ENCODE measurements at places on chromosomes 7 and 10.

DNA sequence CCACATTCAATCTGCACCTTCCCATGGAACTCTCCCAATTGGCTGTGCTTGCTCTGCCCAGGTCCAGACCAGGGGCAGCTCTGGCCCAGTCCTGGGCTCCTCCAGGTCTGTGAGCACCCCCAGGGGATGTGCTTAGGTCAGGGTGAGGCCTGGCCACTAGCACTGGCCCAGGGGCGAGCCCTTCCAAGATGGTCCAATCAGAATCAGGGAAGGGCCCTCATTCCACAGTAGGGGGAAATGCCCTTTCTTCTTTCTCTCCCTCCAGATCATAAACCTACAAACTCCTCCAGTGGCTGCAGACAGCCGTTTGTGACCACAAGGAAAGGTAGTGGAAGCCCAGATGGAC lies 157.0 kb downstream of the PRKAG2 start:
- no peak for DNase-seq

DNA sequence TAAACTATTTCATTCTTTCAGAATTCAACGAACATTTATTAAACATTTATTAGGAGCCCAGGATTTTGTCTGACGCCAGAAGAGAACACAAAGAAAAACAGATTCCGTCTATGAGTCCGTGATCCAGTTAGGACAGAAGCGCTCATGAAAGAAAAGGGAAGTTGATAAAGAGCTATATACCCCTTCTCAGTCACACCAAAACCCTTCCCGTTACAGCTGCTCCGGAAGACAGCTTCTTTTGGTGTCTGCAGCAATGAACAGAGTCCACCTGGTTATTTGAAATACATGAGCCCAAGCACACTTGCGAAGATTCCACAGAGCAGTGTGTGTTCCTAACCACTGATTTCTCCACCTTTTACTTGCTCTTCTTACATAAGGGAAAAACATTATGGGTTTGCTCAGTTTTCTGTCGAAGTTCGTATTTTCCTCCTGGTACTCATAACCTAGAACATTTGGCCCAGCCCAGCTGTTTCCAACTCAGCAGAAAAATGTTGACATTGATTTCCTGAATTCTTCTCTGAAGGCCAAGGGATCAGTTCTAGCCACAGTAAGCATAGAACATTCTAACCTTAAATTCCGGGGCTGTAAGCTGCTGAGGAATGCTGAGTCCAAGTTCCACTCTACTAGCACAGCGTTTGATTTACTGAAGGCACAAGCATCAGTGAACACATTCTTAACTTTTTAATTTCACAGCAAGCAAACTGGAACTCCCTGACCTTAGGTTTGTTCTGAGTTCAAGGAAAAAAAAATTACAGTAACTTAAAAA lies 206.5 kb downstream of the SORCS1 start:
- no peak for DNase-seq

DNA sequence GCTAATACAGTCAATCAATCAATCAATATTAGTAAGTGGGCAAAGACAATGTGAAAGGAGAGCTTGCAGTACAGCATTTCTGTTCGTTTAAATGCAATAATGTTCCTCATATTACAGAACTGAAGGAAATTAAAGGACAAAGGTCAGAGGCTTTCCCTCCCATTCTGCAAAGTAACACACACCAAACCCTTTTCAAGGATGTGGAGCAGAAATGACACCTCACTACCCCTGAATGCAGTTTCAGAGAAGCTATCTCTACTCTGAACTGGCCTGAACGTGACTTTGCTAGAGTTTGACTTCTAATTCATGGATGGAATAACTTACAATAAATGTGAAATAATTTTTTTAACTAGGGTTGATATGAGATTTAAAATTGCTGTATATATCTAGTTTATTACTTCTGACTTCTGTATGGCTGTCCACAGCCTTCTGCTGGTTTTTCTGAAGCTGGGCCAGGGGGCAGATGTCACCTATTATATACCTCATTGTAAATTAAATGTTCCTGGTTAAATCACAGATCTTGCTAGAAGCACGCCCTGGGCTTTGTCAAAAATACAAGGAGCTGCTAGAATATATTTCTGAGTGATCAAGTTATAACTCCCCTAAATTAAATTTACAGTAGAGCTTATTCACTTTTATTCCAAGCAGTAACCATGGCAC lies 156.9 kb upstream of the C7orf33 start:
- DNase-seq: no peak

DNA sequence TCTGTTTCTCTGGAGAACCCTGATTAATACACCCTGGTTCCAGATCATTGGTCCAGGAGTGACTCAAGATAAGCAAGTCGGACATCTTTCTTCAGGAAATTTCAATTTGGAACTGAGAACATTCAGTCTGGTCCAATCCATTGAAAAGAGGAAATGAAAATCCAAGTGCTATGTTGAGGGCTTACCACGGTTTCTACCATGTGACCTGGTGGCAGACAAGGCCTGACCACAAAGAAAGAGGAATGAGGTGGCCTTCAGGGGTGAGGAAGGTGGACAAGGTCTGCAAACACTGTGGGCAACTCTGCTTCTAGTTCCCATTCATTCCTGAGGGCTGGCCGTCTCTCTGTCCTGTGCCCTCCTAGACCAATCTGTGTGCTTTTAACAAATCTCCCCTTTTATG lies 149.2 kb upstream of the GHITM start:
- no peak for DNase-seq

DNA sequence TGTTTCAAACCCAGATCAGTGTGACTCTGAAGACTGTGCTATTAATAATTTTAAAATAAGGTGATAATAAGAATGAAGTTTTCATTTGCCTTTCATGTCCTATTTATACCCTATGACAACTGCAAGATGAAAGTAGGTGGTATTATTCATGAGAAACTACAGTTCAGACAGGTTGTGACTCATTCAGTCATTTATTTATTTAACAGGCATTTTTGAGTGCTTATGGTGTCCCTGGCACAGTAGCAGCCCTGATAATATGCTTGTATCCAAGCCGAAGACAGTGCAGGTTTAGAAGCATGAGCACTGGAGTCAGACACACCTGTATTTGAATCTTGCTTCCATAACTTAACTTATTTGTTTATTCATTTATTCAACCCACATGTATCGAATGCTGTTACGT lies 87.1 kb downstream of the FZD1 start:
- no peak for DNase-seq

- no peak for DNase-seq
These were observed 62.0 kb downstream of the SKIDA1 start for GRCh38 chr10:21463436-21463835.

- no peak for DNase-seq
These were observed 205.5 kb upstream of the AOAH start for GRCh38 chr7:36929791-36930190.

DNA sequence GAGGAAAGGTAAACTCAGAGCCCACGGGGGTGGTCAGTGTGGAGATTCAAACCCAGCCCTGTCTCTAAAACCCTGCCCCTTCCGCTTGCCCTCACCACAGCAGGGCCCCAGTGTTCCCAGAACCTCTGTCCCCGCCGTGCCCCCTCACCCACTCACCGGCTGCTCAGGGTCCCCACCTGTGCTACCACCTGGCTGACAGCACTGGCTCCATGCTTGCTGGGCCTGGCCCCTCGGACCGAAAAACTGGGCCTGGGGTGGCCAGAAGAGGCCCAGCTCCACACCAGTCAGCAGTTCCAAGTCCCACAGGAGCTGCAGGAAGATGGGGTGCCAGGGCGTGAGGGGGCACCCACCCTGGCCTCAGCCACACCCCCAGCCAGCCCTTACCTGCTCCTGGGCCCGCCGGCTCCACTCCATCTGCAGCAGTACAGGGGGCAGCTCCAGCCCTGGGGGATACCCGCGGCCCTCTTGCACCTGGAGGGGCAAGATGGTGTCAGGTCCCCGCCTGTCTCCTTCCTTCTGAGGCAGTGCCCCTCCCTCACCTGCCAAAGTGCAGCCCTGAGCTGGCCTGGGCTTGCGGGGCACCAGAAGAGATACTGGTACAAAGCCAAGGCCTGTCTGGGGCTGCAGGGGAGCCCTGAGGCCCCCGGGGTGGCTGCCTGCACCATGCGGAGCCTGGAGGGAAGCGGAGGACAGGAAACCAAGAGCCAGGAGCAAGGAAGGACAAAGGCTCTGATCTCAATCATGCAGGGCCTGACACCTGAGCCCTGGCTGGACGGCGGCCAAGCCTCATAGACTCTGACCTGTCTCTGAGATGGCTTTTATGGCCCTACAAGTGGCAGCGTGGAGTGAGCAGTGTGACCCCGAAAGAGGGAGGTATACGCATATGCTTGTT lies 11.7 kb downstream of the ATP6V1F start:
- no peak for DNase-seq

DNA sequence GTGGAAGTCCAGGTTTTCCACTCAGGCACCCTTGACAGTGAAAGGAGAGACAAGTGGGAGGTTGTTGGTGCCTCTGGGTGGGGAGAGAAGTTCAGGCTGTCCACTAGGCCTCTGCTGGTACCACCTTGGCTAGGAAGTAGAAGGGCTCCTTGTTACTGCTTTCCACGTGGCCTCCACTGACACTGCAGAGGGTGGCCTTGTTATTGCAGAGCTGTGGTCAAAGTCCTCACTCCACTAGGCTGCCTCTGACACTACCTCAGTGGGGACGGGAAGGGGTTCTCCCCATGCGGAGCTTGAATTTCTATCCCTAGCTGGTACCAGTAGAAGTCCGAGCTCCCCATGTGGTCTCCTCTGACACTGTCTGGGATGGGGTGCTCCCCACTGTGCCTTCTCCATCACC lies 14.9 kb upstream of the STOX1 start:
- no peak for DNase-seq

DNA sequence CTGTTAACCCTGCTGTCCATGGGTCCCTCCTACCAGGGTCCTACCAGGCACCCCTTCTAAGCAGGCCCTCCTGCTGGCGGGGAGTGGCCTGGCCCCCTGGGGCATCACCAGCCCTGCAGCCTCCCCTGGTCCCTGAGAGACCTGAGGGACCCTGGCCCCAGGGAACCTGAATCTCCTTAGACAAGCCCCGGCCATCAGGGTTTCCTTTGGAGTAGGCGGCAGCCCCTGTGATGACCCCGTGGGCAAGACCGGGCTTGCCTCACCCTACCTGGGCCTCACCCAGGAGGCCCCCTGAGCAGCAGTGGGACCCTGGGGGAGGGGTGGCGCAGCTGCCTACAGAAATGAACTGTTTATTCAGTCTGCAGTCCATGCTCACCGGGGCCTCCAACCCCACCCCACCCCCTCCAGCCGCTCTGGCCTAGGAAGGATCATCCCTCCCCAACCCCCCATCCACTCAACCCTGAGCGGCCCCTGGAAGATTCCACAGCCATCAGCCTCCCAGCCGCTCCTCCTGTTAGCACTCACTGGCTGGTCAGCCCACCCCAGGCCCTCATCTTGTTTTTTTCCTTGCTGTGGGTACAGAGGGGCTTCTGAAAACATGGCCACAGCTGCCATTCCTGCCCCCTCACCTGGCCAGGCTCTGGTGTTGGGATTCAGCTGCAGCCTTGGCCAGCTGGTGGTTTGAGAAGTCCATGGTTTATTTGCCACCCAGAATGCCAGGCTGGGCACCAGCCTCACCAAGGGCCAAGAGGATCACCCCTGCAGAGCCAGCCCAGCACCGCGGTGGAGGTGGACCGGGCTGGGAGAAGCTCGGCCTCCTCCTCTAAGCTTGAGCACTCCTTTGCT lies 34.8 kb upstream of the CHST15 start:
- no peak for DNase-seq

- no peak for DNase-seq
These were observed 17.7 kb upstream of the SLC35B4 start for GRCh38 chr7:134334408-134334807.

- no peak for DNase-seq
These were observed 145.3 kb upstream of the FAM3C start for GRCh38 chr7:121541457-121541856.

DNA sequence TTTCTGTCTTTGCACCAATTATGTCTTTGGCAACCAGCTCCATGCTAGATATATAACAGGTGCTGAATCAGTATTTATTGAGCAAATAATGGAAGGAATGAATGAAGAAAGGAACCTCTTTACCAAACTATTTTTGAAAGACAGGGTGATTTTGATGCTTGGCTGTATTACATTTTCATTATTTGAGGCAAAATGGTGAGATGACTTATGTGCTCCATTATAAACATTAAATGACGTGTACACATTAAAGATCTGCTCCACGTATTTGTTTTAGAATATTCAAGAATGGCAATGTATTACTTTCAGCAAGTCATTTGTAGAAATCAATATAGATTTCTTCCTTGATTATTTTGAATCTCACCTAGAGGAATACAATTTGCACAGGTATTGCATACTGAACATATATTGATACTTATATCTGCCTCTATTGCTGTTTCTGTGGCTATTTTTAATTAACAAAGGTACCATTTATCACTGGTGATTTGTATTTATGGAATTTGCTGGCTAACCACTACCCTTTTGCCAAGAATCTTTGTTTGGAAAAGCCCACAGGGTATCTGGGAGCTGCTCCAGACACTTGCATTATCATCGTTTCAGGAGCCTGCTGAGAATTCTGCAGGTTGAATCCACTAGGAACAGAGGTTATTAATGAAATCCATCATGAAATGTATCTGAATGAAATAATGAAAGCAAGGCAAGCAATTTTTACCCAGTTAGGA lies 92.2 kb downstream of the SEMA3C start:
- no peak for DNase-seq

DNA sequence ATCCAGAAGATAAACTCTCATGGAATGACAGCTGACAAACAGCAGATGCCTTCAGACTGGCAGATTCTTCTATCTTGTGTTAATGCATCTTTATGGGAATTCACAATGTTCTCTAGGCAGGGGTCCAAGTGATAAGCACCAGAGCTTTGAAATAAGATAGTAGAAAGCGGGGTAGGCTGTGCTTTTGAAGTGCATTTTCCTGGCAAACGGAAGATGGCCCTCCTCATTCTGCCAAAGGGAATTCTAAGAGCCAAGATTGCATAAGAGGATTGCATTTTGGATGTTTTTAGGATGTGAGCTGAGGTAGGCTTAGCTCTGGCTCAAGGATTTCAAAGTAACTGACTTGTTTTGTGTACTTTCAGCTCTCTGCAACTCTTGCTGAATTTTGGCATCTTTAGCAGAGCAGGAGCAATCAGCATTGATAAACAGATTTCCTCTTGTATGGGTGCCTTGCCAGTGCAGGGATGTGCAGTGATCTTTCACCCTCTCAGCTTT lies 298.5 kb upstream of the KLF6 start:
- DNase-seq: no peak

- DNase-seq: no peak
These were observed 209.7 kb upstream of the TMEM196 start for GRCh38 chr7:19982841-19983835.

DNA sequence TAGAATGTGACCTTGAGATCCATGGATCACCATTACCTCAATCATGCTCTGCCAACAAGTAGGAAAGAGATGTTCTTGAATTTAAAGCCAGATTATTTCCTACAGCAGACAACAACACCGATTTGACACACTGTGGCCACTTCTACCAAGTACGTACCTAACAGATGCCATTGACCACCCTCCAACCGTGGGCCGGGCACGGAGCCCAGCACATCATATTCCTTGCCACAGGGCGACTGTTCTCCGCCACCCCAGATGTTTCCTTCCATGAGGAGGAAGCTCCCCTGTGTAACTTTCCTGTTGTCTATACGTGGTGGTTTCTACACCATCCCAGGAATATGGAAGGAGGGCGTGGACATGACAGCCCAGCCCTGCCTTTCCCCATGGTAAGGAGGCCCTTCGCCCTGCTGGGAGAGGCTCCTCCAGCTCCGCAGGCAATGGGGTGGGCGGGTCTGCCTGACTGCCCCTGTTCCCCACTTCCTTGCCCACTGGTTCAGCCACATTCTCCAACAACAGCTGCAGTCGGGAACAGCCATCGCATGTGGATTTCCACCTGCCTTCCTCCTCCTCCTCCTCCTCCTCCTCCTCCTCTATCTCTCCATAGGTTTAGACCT lies 7.2 kb downstream of the CHST15 start:
- DNase-seq: no peak

GRCh38 chr7:154960063-154960790 lies 42.7 kb downstream of the PAXIP1 start:
- no peak for DNase-seq

Measured in stimulated activated CD4-positive, alpha-beta T cell treated with anti-CD3 and anti-CD28 coated beads, Interleukin-2, amount 100 ng/mL, for 24 hours (primary cell).